Hematopoietic multipotent progenitor cell treated with erythropoietin and hydrocortisone succinate and interleukin-3 and kit ligand, for 8 days (in vitro differentiated cells): ENCODE measurements at places on chromosomes 12 and 14.

DNA sequence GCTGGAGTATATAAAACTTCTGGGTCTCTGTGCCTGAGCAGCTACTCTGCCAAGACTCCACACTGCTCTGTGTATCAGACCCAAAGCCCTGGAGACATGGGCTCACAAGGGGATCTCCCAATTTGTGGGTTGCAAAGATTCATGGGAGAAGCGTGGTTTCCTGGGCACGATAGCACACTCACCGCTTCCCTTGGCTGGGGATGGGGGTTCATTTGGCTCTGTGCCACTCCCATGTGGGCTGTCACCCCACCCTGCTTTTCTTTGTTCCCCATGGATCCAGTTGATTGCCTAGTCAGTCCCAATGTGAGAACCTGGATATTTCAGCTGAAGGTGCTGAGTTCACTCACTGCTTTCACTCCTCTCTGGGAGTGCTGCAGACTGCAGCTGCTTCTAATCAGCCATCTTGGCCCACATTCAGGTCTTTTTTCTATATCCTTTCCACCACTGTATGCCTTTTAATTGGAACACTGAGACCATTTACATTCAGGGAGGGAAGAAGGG, 40.0 kb upstream of the PCNX4 start:
- DNase-seq = no peak

GRCh38 chr12:19695244-19696098, 256.2 kb downstream of the AEBP2 start:
- DNase-seq = no peak

- peak; percentile 67 for DNase-seq
Observed at GRCh38 chr14:95155045-95155444, 2.3 kb downstream of the DICER1 start.

- no peak for DNase-seq
Observed at GRCh38 chr14:100570726-100571454, 16.3 kb downstream of the BEGAIN start.

GRCh38 chr14:68894802-68895703, 84.0 kb downstream of the ACTN1 start:
- DNase-seq = no peak

- DNase-seq = no peak
Observed at GRCh38 chr14:103514596-103515421, 7.8 kb downstream of the CKB start.

- DNase-seq = no peak
Observed at GRCh38 chr12:113475451-113476175, 3.9 kb upstream of the LHX5 start.

DNA sequence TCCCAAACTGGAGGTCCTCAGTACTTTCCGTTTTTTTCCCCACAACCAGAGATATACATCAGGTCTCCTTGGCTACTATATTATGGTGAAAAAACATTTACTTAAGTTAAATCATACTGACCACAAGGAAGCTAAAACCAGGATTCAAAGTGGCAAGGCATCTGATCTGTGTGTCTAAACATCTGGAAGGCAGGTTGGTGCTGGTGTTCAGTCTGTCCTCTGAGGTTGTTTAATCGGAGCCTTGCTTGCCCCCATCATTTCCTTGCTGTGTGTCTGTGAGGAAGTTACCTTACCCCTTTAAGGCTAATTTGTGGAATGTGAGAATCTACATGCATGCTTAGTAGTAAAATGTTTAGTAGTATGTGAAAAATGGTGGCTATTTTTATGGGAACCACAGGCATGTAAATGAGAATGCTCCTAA, 75.6 kb downstream of the GALNT4 start:
- DNase-seq = no peak

DNA sequence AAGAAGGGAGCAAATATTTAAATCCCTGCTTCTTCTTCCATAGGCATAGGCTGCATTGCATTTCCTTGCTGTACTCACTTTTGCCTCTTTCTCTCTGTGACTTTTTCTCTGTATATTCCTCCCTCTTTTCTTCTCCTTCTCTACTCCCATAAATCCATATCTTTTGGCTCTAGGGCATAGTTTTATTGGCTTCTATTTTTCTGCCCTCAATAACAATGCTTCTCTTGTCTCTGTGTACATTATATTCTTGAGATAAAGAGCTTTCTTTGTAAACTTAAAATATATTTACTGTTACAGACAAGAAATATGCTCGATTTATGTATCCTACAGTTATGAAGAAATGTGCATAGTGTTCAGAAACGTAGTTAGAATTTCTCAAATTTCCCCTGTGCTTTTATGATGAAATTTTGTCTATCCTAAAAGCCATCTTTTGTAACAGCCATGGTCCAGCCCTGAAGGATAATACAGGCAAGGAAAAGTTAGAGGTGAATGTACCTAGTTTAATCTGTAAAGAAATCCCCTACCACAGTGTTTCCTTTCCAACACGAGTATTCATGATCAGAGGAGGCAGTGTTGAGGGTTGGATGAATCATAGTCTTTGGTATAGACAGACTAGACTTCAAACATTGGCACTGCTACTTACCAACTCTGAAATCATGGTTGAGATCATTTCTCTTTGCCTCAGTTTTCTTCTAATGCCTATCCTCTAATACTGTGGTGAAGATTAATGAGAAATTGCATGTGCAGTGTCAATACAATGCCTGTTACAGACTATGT, 173.3 kb upstream of the FAR2 start:
- DNase-seq = no peak

DNA sequence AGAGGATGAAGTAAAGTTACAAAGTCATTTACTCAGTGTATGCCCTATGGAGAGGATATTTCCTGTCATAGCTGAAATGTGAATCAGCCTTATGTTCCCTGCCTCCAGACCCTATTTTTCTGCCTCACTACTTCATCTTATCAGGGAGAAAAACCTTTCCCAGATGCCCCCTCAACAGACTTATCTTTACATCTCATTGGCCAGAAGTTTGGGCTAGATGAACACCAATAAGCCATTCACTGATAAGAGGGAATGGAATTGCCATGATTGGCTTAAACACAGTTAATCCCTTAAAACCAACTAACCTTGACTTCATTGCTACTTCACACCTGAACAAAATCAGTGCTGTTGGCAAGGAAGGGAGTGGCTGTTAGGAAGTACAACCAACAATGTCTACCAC, 40.1 kb downstream of the CREBL2 start:
- no peak for DNase-seq

DNA sequence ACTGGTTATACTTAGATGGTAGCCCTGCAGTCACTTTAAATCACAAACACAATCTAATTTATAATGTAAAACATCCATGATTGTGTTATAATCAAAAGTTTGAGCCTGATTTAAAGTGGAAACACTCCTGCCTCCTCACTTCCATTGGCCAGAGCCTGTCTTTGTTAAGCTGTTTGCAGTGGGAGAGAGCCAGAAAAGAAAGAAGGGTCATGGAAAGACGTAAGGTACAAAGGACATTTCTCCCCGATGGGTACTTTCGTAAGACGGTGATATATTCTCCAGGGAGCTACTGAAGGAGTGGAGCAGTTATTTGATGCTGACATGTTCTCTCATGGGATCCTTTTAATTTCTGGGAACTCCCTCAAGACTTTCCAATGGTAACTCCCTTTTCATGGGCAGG, 164.0 kb downstream of the METTL25 start:
- no peak for DNase-seq

GRCh38 chr14:39641224-39641623, 209.0 kb upstream of the FBXO33 start:
- no peak for DNase-seq

GRCh38 chr12:57089271-57090245, 644 bp downstream of the NAB2 start:
- peak; percentile 57 for DNase-seq

DNA sequence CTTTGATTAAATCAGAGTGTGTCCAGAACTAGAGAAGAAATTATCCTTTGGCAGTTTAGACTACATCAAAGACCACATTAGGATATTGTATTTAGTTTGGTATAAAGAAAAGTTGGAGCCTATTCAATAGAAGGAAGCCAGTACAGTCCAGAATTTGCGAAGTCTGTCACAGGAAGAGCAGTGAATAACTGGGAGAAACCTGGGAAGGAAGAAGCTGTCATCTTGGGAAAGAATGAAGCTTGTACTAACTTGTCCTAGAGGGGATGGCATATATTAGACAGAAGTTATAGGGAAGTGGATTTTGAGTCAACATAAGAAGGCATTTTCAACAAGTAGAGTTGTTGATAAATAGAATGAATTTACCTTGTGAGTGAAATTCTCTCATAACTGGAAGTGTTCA, 386.7 kb downstream of the LRIG3 start:
- DNase-seq = no peak

DNA sequence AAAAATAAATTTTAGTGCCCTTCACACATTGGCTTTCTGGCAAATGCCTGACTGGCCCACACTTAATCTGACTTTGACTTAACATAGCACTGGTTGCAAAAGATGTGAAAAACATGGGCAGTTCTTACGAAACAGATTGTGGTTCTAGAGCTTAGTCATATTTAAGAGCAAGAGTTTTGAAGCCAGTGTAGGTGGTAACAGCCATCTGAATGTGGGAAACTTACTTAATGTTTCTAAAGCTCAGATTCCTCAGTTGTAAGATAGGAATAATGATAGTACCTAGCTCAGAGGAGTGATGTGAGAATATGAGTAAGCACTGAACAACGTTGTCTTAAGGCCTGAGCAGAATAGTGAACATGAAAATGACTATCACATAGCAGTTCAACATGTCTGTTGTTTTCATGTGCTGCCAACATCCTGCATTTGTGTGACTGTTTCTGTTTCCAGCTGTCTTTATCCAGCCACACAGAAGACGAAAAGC, 262.7 kb downstream of the SYT1 start:
- no peak for DNase-seq

DNA sequence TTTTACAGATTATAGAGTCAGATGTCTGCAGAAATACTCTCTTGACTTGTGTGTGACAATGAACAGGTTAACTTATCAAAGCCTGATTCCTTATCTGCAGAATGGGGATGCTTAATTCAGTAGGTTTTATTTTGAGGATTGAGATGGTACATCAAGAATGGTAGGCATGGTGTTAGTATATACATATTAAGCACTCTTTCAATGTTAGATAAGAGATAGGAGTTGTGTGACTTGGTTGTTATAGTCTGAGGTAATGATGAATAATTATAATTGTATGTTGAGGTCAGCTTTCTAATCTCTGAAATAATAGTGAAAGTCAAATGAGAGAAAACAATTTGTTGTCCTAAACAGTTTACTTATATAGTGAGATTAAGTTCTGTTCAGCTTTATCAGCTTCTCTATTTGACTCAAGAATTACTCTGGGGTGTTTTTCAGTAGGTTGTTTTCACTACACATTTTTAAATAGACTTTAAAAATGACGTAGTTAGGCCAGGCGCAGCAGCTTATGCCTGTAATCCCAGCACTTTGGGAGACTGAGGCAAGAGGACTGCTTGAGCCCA, 11.9 kb downstream of the PALS1 start:
- DNase-seq = no peak

- DNase-seq = no peak
Observed at GRCh38 chr12:28802706-28803438, 346.2 kb upstream of the FAR2 start.

DNA sequence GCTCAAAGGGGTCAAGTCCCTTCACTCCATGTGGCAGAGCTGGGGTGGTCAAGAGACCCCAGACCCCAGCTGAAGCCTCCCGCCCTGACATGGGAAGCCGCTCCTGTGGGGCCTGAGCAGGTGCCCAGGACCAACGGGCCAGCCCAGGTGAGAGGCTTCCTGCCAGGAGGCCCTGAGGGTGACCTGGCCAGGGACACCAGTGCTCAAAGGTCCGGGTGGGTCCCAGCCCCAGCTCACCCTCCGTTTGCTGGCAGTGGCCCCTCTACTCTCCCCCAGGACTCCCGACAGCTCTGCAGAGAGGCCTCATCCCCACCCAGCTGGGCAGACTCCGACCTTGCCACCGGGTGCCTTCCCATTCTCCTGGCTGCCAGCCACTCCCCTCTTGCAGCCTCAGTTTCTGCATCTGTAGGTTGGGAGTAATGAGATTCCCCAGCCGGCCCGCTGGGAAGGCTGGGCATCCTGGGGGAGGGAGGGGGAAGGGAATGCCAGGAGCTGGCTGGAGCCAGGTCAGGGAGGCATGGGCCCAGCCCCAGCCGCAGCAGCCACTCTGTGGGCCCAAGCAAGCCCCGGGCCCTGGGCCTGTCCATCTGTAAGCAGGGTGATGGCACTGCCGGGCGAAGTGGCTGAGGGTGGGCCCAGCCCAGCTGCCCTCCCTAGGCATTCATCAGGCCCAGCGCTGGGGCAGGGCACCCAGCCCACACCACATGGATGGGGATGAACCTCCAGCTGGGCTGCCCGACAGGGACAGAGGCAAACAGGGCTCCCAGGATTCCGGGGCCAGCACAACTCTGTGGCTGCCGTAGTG, 10.3 kb upstream of the INF2 start:
- DNase-seq = no peak

DNA sequence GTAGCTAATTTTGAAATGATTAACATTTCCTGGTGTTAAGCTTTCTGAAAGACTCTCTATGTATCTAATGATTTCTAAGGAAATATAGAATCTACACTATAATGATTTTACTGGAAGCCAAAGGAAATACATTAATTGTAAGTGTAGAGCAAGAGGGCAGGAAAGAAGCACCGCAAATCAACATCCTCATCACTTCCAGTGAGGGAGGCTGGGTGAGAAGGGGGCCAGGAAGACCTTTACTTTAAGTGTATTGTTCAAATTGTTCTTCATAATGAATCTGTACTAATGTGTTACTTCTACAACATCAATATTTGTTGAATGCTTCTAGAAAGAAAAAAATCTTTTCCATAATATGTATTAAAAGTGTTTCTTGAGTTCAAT, 65.3 kb upstream of the DACT1 start:
- DNase-seq = no peak

DNA sequence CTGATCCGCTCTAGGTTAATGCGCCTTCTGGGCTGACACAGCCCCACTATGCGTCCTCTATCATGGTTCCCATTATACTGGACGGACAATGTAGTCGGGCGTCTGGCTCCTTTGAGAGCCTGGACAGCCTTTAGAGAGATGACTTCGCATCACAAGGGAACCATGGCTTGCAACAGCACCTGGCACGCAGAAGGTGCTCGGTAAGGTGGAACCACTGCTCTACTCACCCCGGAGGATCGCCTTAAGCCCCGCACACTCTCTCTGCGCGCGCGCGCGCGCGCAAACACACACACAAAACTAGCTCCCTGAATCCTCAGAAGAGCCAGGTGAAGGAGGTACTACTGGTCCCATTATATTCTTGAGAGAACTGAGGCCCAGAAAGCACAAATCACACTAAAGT, 7.1 kb downstream of the MAP3K12 start:
- no peak for DNase-seq
